ENCODE measurements at places on chromosomes 2 and 18. TPM values are rescaled to one million over a fixed set of nuclear protein-coding genes. Genes with fewer than 3 reads are reported as not detected.
A peak's percentile ranks its signal among the peaks of the same experiment; 100 is the strongest.

- H3K4me3 ChIP-seq = no peak overlapping the region
- H3K4me1 ChIP-seq = no peaks in the 10 kb centered on the region
- peaks cover 11% of the 10 kb centered on the region for H3K36me3 ChIP-seq
- DNase-seq = peak; percentile 21
- H3K27me3 ChIP-seq = no peaks in the 10 kb centered on the region
- no peak overlapping the region for H3K27ac ChIP-seq
Measured at GRCh38 chr2:239106314-239106908, 258.5 kb downstream of the TWIST2 start.

DNA sequence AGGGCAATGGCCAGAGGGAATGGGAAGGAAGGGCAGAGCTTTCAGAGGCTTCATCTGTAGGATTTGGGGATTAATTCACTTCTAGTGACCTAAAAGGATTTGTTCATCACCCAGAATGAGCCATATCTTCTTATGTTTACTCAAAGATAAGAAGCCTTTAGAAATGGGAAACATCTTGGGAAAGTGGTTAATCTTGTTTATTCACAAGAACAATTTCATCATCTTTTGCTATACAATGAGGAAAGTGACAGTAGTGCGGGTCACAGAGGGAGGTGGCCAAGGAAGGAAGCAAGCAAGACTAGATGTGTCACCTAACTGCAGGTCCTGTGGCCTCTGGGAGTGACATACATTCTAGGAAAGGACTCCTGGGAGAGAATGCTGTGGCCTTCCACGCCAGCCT, 140.4 kb upstream of the ALPP start:
- H3K27ac ChIP-seq = no peak overlapping the region
- peaks cover 45% of the 10 kb centered on the region for H3K4me1 ChIP-seq
- DNase-seq = peak; percentile 24
- peaks cover 10% of the 10 kb centered on the region for H3K36me3 ChIP-seq
- H3K4me3 ChIP-seq = no peak overlapping the region

- no peak overlapping the region for H3K4me3 ChIP-seq
- H3K27me3 ChIP-seq = peaks cover 21% of the 10 kb centered on the region
- no peaks in the 10 kb centered on the region for H3K4me1 ChIP-seq
- H3K27ac ChIP-seq = no peak overlapping the region
Measured at GRCh38 chr18:46748466-46748865, 8.4 kb downstream of the ST8SIA5 start.

GRCh38 chr2:85441864-85442263, 23.4 kb downstream of the SH2D6 start:
- no peak overlapping the region for H3K4me3 ChIP-seq
- DNase-seq = no peak
- no peaks in the 10 kb centered on the region for H3K36me3 ChIP-seq

- no peak overlapping the region for H3K4me3 ChIP-seq
- no peaks in the 10 kb centered on the region for H3K27me3 ChIP-seq
- H3K27ac ChIP-seq = no peak overlapping the region
- DNase-seq = no peak
- H3K4me1 ChIP-seq = no peaks in the 10 kb centered on the region
- H3K36me3 ChIP-seq = no peaks in the 10 kb centered on the region
Measured at GRCh38 chr18:25678221-25678620, 326.3 kb upstream of the ZNF521 start.

DNA sequence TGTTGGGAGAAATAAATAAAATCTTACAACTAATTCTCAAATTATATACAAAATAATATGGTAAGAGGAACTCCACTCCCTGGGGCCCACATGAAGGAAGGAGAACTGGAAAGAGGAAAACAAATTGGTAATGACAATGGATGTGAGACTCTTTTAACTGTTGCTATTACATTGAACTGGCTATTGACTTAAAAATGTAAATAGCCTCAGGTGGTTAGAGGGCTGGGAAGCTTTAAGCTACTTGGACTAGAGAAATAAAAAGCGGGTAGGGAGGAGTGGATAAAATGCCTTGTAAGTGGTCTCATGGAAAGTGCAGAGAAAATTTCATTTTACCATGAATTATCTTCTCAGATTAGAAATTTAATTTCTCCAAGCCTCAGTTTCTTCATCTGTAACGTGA, 64.1 kb downstream of the KCNJ3 start:
- DNase-seq = no peak
- no peaks in the 10 kb centered on the region for H3K4me1 ChIP-seq
- H3K27me3 ChIP-seq = no peaks in the 10 kb centered on the region
- no peak overlapping the region for H3K27ac ChIP-seq

Gene IL36A
- not detected for total RNA-seq

Gene TMEM247
- not detected for total RNA-seq

Gene SLC19A3
- total RNA-seq = not detected

Gene NCOA1
- total RNA-seq = 21.3 TPM
